ENCODE measurements at places on chromosomes 5 and 9.

DNA sequence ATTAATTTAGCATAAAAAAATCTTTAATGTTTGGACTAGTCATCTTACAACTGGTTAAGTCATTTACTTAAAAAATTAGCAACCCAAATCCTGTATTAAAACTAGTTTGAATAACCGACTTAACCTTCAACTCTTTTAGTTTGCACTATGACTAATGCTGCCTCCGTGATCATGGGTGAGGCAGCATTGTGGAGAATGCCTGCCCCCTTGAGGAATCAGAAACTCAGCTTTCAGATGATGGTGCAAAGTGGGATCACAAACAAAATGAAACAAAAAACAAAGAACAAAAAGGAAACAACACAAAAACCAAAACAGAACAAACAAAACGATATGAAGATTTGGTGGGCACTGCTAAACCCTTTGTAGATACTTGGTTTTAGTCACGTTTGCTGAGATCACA is 127.0 kb upstream of the PALM2AKAP2 start:
- DNase-seq = no peak

GRCh38 chr5:94646758-94647157 is 28.3 kb downstream of the SLF1 start:
- DNase-seq = no peak

- DNase-seq = no peak
These were observed 76.2 kb downstream of the SLF1 start for GRCh38 chr5:94694671-94695070.

DNA sequence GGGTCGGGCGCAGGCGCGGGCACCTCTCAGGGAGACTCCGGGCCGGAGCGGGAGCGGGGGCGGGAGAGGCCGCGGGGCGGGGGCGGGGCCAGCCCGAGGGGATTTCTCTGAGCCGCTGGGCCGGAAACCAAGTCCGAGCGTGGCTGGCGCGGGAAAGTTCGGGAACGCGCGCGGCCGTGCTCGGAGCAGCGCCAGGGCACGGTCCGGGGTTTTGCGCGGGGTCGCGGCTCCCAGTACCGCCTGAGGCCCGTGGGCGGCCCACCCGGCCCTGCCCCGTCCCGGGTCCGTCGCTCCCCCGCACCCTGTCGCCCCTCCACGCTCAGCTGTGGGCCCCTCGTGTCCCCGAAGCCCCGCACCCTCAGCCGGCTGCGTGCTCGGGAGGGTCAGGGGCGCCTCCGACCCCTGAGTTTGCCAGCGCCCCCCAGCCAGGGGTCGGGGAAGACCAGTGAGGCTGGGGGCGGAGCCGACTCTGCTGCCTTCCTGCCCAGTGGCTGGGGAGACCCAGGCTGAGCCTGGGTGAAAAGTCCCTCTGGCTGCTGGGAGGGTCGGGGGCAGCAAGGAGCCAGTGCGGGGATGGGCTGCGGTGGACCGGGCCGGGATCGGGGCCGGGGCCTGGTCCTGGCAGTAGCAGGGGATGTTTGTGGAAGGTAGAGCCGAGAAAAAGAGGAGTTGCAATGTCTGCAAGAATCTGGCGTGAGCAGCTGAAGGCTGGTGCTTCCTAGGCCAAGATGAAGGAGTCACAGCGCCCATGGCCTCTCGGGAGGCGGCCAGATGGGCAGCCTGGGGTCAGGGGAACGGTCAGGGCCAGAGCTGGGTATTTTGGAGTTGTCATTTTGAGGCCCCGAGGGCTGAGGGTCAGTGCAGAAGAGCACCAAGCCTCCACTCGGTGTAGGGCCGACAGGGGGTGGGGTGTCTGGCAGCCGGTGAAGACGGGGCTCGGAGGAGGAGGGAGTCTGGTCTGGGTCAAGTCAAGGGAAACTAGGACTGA is 588 bp downstream of the TRAF2 start:
- DNase-seq = no peak

GRCh38 chr5:150158170-150158949 is 2.7 kb upstream of the PDGFRB start:
- peak; percentile 79 for DNase-seq

- DNase-seq = no peak
These were observed 29.2 kb downstream of the MLLT3 start for GRCh38 chr9:20593105-20593504.

GRCh38 chr9:115063058-115063845 is 54.7 kb downstream of the TNC start:
- DNase-seq = no peak

DNA sequence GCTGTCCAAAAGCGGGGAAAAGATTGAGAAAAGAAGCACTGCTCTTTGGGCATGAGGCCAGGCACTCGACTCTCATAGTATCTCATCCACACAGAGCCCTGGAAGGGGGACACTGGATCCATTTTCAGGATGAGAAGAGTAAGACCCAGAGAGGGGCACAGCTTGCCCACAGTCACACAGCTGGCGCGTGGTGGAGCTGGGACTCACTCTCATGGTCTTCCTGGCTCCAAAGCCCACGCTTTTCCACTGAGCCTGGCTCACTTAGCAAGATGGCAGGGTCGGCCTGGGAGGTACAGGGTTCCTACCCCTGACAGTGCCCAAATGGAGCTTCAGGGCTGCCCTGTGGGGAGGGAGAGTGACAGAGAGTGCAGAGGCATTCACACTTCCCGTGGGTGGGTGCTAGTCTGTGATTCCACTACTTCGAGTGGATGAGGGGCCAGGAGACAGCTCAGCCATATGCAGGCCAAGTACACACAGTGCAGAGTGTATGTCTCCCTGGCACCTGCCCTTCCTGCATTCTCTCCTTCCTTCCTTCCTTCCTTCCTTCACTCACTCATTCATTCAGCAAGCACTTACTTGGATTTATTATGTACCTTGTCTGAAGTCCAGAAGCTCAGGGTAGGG is 18.3 kb upstream of the IGFBPL1 start:
- no peak for DNase-seq

DNA sequence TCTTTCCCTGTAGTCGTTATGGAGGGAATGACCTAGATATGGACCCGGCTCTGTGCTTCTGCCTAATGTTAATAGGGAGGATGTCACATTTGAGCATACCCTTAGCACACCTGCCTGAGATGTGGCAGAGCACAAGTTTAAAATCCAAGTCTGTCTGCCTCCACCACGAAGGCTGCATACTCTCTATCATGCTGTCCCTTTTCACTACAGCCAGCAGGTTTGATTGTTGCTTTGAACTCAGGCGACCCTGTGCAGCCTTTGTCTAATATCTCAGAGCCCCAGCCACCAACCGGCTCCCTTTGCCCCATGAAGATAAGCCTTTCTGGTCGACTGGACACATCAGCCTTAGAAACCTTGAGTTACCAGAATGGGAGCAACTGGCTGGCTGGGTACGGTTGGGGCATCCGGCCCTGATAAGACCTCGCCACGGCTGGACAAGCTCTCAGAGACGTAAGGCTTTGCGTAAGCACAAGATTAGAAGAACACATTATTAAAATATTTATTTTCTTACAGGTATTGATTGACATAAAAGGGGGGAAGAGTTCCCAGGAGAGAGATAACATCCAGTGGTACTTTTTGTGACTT is 222.0 kb upstream of the TRIM32 start:
- no peak for DNase-seq

- DNase-seq = no peak
These were observed 204.0 kb downstream of the GADD45G start for GRCh38 chr9:89808756-89809181.

- no peak for DNase-seq
These were observed 203.8 kb downstream of the TSSK1B start for GRCh38 chr5:113230711-113231652.

GRCh38 chr9:16688814-16689213 is 181.7 kb downstream of the BNC2 start:
- DNase-seq = no peak

GRCh38 chr5:52331725-52332124 is 456.0 kb upstream of the ITGA1 start:
- no peak for DNase-seq

- DNase-seq = no peak
These were observed 4.4 kb upstream of the SNX2 start for GRCh38 chr5:122770477-122770876.

DNA sequence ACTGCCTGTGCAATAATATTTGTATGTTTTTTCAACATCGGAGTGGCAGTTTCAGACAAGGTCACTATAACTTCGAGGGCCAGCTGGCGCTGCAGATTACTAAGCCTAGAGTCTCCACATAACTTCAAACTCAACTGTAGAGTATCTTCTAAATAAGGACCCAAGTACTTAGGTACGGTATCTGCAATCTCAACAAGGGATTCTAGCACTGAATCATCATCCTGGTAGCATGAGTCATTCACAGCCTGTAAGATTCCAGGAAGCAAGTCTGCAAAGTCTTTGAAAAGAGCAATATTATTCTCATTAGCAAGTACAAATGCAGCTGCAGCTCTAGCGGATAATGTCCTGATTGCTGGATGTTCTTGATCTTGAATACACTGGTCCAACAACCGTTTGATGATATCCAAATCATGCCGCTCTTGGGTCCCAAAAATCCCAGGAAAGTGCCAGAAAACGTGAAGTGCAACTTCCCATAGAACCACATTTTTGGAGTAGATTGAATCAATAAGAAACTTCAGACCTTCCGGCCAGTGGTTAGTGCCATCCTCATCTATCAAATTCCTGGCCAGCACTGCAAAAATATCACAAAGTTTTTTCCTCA is 654 bp downstream of the RANBP6 start:
- peak; percentile 26 for DNase-seq

- peak; percentile 45 for DNase-seq
These were observed 15.1 kb upstream of the ACSL6 start for GRCh38 chr5:132026516-132027008.

- peak; percentile 23 for DNase-seq
These were observed 35.6 kb upstream of the ANXA1 start for GRCh38 chr9:73116031-73116430.

- no peak for DNase-seq
These were observed 508.9 kb upstream of the COX7C start for GRCh38 chr5:86108825-86109224.

DNA sequence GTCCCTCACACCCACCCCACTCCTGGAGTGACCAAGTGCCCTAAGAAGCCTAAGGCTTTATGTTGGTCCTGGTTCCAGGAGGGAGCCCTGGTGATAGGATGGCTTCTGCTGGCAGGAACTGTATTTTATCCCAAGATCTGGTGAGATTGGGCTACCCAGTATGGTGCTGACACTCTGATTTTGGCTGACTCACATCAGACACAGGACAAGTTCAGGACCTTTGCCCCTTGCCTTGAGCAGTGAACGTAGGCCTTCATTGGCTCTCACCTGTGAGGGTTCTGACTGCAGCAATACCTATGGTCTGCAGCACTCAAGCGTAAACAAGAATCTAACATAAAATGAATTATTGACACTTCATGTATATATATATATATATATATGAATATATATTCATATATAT is 25.0 kb downstream of the BHMT start:
- DNase-seq = no peak

DNA sequence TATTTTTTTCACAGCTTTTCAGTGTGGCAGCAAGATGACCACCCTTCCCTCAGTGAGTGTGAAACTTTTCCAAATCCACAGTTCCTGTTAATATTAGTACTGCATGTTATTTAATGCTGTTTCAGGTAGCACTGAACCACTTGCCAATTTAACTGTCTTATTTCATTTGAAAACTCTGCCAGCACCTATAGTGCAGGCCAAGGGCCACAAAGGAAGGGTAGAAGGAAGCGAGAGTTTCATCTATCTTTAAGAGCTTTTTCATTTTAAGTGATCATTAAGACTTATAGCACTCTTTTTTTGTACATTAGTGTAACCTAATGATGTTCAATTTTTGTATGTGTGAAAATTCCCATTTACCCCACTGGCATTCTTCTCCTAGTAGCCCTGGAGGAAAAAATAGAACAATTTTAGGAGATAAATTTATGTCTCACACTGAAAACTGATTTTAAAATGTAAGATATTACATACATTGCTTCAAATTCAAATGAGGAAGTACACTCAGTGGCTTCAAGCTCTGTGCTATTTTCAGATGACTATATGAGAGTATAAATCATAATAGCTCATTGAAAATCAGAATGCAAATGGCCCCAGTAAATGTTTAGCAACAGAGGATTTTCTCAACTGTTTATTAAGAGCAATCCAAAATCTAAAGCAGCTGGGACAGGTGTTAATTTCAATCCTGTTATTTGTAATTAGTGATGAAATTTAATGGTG is 820.5 kb downstream of the PTPRD start:
- DNase-seq = no peak

GRCh38 chr9:126750941-126751725 is 53.7 kb upstream of the ZBTB43 start:
- DNase-seq = no peak

GRCh38 chr9:89438194-89438593 is 59.7 kb downstream of the SEMA4D start:
- DNase-seq = no peak

- DNase-seq = no peak
These were observed 438.3 kb downstream of the DIRAS2 start for GRCh38 chr9:90204128-90204831.

GRCh38 chr9:34271265-34272006 is 57.6 kb downstream of the KIF24 start:
- no peak for DNase-seq

- no peak for DNase-seq
These were observed 19.6 kb upstream of the AOPEP start for GRCh38 chr9:94706922-94707321.

DNA sequence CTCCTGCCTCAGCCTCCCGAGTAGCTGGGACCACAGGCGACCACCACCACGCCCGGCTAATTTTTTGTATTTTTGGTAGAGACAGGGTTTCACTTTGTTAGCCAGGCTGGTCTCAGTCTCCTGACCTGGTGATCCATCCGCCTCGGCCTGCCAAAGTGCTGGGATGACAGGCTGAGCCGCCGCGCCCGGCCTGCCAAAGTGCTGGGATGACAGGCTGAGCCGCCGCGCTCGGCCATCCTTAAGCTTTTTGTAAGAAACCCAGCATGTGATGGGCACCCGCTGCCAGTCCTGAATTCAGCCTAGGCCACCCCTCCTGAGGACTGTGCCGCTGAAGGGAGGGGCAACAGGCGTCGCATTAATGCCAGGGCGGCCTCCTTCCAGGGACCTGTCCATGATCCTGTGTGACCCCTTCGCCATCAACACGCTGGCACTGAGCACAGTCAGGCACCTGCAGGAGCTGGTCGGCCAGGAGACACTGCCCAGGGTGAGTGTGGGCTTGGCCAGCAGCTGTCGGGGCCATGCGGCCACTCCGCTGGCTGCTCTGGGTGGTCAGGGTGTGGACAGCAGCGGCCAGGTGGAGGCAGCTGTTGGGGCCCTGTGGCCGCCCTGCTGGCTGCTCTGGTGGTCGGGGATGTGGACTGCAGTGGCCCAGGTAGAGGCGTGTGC is 10.5 kb downstream of the NELFB start:
- no peak for DNase-seq

DNA sequence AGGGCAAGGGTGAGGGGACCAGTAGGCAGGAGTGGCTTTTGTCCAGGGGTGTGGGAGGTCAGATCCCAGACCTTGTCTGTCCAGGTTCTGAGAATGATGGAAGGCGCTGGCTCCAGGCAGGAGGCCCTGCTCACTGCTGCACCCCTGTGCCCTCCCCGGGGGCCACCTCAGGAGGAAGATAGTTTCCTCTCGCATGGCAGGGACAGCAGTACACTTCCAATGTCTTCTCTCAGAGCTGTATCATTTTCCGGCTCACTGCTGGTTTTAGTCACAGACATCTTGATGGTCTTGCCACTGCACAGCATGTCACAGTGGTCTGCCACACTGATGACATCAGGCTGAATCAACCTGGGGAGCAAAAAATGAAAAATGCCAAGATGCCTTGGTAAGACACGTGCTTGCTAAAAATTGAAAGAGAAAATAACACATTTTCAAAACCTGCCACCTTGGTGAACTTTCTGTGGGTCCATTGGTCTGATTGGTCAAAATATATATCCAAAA is 3.3 kb upstream of the SLC6A3 start:
- no peak for DNase-seq

All from SJSA1 (cell line).